ENCODE measurements at places on chromosomes 2 and 18. TPM values are rescaled to one million over a fixed set of nuclear protein-coding genes. Genes with fewer than 3 reads are reported as not detected.

- H3K27ac ChIP-seq: peak overlapping the region; percentile 85
- no peaks in the 10 kb centered on the region for H3K36me3 ChIP-seq
- H3K4me1 ChIP-seq: peaks cover 34% of the 10 kb centered on the region
- H3K27me3 ChIP-seq: no peaks in the 10 kb centered on the region
- H3K4me3 ChIP-seq: peak overlapping the region; percentile 45
- DNase-seq: no peak
These were observed 1.1 kb upstream of the MAL start for GRCh38 chr2:95024371-95024770.

GRCh38 chr18:21598726-21599584 lies 1.5 kb downstream of the ESCO1 start:
- peak overlapping the region; percentile 63 for H3K4me3 ChIP-seq
- no peaks in the 10 kb centered on the region for H3K4me1 ChIP-seq
- H3K27ac ChIP-seq: peak overlapping the region; percentile 78
- no peak for DNase-seq
- H3K36me3 ChIP-seq: no peaks in the 10 kb centered on the region

CNTNAP5 gene
- not detected for total RNA-seq

PELI1 gene
- total RNA-seq: 24.0 TPM

SDC1 gene
- total RNA-seq: 0.78 TPM
